Stimulated activated CD4-positive, alpha-beta T cell treated with anti-CD3 and anti-CD28 coated beads, Interleukin-2, amount 100 ng/mL, for 4 hours (primary cell): ENCODE measurements at places on chromosomes 3 and 15.

DNA sequence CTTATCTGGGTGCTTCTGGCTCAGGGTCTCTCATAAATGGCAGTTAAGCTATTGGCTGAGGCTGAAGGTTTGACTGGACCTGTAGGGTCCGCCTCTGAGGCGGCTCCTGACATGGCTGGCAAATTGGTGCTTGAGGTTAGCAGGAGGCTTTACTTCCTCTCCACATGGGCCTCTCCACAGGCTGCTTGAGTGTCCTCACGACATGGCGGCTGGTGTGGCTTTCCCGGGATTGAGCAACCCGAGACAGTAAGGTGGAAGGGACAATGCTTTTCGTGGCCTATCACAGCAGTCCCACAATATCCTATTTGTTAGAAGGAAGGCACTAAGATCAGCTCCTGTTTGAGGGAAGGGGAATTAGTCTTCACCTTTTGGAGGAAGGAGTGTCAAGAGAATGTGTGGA, 267.3 kb upstream of the LRRFIP2 start:
- no peak for DNase-seq

GRCh38 chr15:36175741-36176291, 403.6 kb upstream of the CDIN1 start:
- no peak for DNase-seq

- no peak for DNase-seq
Measured at GRCh38 chr15:43489191-43489590, 3.8 kb downstream of the TP53BP1 start.

DNA sequence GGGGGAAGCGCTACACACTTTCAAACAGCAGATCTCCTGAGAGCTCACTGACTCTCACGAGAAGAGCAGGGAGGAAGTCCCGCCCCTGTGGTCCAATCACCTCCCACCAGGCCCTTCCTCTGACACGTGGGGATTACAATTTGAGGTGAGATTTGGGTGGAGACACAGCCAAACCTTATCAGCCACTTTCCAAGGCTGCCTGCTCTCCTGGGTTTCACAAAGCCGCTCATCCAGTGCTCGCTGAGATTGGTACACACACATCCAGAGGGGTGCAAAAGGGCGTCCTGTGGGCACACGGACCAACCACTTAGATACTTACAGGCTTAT, 23.1 kb downstream of the XXYLT1 start:
- no peak for DNase-seq

DNA sequence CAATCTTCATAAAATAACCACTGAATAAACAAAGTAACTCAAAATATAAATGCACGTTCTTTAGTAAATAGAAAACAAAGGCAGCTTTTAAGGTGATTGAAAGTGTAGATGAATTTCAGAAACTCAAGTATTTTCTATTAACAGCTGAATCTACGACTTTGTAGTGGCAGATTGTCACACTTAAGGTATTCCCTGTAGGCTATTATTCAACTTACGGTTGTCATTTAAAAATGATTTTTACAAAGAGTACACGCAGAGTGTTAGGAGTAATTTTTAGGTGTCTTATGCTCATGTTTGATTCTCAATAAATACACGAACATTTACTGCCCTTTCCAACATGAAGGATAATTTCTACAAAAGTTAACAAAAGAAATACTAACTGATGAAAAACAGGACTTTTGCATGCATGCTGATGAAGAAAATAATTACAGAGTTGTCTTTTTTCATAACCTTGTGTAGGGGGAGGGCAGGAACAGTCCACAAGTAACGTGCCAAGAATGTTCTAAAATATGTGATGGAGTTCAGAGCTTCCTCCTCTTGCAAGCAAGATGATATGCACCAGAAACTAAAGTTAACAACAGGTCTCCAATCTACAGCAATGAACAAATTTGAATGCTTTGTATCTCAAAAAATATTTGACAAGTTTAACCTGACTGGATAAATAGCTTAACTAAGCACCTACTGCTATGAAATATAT, 16.7 kb downstream of the DCBLD2 start:
- DNase-seq: no peak

- DNase-seq: no peak
Measured at GRCh38 chr3:113607219-113607596, 74.9 kb downstream of the SIDT1 start.

GRCh38 chr3:132229641-132230040, 87.6 kb upstream of the ACP3 start:
- no peak for DNase-seq

DNA sequence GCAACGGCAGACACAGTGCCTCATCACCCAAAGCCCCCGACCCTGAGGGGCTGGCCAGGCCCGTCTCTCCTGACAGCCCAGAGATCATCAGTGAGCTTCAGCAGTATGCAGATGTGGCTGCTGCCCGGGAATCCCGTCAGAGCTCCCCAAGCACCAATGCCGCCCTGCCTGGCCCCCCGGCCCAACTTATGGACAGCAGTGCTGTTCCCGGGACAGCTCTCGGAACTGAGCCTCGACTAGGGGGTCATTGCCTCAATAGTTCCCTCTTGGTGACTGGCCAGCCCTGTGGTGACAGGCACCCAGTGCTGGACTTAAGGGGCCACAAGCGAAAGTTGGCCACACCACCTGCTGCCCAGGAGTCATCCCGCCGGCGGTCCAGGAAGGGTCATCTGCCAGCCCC, 8.6 kb upstream of the TEX264 start:
- no peak for DNase-seq

DNA sequence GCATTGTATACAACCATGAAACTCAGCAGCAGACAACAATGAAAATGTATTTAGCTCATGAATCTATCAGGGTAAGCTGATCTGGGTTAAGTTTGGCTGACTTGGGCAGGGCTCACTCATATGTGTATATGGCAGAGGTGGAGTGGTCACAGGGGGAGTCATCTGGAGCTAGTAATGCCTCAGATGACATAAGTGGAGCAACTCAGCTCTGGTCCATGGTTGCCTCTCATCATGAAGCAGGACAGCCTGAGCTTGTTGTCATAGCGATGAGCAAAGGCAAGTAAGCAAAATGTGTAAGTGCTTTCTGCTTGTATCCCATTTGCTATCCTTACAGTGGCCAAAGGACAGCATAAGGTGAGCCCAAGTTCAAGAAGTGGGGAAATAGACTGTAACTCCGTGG, 64.5 kb downstream of the ALCAM start:
- no peak for DNase-seq

DNA sequence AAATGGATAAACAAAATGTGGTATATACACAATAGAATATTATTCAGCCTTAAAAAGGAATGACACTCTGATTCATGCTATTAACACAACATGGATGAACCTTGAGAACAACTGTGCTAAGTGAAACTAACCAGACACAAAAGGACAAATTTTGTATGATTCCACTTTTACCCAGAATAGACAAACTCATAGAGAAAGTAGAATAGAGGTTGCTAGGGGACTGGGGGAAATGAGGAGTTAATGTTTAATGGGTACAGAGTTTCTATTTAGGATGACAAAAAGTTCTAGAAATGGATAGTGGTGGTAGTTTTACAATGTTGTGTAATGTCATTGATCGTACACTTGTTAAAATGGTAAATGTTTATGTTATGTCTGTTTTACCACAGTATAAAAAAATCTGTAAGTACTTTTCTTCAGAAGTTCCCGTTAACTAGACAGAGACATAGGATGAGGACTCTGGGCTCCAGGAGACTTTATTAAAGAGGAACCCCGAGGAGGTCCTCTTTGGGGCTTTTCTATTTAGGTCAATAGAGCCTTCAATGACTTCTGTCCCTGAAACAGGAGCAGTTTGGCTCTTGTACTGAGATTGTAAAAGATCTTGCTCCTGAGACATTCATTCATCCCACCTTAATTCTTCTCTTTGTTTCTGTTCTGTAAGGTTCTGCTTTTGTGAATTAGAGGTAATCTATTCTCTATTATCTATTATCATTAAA, 24.5 kb downstream of the ABHD6 start:
- no peak for DNase-seq

GRCh38 chr3:56839784-56840715, 38.3 kb upstream of the ARHGEF3 start:
- no peak for DNase-seq

- no peak for DNase-seq
Measured at GRCh38 chr3:190608850-190609589, 95.1 kb downstream of the IL1RAP start.

DNA sequence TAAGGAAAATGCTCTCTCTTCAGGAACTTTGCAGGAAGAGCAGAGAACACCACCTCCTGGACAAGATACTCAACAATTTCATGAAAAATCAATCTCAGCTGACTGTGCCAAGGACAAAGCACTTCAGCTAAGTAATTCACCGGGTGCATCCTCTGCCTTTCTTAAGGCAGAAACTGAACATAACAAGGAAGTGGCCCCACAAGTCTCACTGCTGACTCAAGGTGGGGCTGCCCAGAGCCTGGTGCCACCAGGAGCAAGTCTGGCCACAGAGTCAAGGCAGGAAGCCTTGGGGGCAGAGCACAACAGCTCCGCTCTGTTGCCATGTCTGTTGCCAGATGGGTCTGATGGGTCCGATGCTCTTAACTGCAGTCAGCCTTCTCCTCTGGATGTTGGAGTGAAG, 200.5 kb downstream of the AKAP13 start:
- no peak for DNase-seq

- DNase-seq: no peak
Measured at GRCh38 chr3:104519068-104519467, 847.6 kb upstream of the ALCAM start.

- no peak for DNase-seq
Measured at GRCh38 chr15:36737430-36737891, 158.0 kb downstream of the CDIN1 start.

DNA sequence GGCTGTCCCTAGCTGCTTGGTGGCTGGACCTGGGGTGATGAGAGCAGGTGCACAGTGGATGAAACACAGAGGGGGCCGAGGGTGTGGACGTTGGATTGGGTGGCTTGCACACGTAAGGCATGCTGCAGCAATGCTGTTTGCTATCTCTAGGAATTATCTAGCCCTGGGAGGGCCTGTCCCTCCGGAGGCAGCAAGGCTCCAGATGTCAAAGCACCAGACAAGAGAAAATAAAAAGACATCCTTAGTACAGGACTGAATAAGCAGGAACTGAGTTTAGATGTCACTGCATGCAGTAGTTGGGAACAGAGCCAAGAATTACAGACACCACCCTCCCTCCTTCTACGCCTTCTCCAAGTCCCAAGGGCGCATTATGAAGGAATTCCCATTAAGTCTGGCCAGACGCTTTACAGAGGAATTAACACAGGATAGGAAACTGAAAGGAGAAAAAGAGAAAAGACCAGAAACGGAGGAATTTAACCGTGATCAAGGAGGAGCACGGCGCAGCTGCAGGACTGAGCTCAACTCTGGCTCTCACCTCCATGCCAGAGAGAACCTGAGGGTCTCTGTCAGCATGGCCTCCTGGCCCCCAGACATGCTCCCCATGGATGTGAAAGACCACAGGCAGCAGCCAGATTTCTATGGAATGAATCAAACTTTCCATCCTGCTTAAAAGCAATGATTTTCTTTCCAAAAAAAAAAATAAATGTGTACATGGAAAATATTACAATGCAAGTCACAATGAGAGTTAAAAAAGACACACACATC, 13.8 kb downstream of the ATP10A start:
- DNase-seq: no peak

DNA sequence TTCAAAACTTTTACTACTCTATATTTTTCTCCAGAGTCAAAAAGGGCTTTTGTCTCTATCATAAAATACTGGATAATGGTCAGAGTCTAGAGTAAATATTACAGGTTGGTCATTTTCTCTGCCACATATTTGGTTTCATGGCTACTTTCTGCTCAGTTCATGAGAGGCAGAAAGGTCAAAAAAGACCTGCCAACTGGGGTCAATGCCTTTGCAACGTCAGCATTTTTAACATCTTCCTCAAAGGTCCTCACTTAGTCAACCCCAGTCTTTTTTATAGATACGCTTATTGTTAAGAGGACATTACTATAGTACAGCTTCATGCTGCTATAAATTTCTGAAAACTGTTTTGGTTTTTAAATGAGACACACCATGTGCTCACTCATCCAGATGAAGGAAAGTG, 312.1 kb upstream of the ARHGEF26 start:
- no peak for DNase-seq

GRCh38 chr3:11581237-11582190, 62.2 kb downstream of the VGLL4 start:
- DNase-seq: no peak
